Nucleus accumbens (tissue), 56 donors: ENCODE measurements at places on chromosomes 5 and 9.

DNA sequence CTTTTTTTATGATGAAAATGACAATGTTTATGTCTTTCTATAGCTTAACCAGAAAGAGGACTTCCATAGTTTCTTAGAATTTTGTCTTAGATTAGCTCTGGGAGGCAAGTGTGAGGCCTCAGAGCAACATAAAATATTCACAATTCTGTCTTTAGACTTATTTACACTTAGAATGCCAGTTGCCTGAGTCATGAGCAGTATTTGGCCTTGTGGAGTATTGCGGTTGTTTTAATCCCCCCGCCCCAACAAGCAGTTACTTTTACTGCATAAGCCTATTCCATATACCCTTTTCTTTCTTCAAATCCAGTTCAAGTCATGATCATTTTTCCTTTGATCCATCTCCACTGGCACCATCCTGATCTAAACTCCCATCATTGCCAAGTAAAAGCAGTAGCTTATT, 198.0 kb upstream of the EGFLAM start:
- DNase-seq = no peak

DNA sequence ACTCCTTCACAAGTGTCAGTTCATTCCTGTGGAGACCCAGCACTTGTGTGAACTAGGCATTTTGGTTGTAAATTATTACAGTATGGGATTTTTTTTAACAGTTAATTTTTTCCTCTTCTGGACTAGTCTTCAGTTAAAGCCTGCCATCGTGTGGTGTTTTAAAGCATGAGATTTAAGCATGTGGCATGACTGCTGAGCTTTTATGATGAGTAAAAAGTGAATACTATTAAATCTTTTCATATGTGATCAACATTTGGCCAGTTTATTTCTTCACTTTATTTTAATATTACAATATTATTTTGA, 25.0 kb downstream of the LMNB1 start:
- DNase-seq = no peak

DNA sequence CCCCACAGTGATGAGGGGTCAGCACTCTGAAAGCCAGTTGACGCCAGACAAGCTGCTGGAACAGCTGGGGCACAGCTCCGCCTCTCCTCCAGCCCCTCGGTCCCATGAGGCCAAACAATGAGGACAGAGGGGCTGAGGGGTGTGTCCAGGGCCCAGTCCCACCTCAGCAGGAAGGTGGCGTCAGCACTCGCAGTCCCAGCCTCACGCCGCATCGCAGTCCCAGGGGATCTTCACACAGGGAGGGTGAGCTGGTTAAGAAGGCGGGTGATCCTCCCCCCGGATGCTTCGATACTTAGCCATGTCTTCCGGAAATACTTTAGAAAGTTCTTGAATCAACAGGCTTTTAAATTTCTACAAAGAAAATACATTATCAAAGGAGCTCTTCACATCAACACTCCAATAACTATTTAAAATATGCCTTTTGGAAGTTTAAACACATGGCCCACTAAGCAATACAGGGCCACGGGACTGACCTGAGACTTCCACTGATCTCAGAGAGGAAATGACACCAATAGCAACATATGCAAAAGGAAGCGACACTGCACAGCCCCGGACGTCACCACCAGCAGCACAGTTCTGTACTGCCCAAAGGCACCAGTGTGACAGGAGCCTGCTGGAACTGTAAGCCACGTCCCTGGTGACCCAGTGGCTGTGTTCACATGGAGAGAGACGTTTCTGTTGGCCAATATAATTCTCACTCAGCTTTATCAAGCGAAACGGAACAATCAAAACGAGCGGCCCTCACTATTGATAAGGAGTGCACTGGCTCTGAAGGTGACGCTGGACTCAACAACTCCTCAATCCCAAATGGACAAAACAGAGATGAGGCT, 5.9 kb downstream of the MED10 start:
- no peak for DNase-seq

DNA sequence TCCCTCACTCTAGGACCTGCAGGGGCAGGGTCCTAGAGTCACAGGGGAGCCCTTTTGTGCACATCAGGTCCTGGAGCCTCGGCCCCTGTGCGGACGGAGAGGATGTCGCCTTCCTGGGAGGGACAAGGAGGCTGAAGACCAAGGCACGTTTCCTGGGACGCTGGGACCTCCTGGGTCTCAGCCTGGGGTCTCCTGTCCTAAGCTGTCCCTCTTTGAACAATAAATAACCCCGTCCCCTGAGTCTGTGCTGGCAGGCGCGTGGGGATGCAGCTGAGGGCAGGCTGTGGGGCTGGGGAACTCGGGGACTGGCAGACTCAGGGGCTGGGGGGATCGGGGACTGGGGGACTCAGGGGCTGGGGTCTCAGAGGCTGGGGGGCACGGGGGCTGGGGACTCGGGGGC, 31.1 kb downstream of the PAEP start:
- no peak for DNase-seq

- no peak for DNase-seq
Measured at GRCh38 chr9:131098391-131099101, 2.2 kb downstream of the AIF1L start.

GRCh38 chr5:140010798-140011197, 32.3 kb downstream of the NRG2 start:
- no peak for DNase-seq

- DNase-seq = no peak
Measured at GRCh38 chr9:29389421-29389820, 1816.1 kb upstream of the C9orf72 start.

DNA sequence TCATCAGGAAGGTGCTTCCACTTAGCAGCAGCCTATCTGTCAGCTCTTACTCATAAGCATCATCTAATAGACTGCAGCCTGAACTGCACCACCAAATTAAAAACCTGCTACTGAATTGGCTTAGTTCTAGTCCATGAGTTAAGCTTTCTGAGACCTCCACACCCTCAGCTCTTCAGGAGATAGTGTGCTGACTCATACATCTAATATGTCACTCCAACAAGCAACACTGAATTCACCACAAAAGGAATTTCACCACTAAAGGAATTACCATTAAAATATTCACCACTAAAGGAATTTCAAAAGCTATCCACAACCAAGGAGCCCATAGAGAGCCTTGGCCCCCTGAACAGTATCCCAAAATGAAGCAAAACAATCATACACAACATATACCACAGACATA, 418.5 kb upstream of the RORB start:
- no peak for DNase-seq

- DNase-seq = no peak
Measured at GRCh38 chr5:72355706-72356299, 35.6 kb downstream of the PTCD2 start.
